ENCODE measurements at places on chromosomes 4 and X.

- peak; percentile 62 for DNase-seq
Observed at GRCh38 chrX:154019633-154020528, at the start of gene IRAK1. IRAK1 (minus strand) TSS chrX:154019902; CDS start chrX:154019812, 90 bp downstream.

DNA sequence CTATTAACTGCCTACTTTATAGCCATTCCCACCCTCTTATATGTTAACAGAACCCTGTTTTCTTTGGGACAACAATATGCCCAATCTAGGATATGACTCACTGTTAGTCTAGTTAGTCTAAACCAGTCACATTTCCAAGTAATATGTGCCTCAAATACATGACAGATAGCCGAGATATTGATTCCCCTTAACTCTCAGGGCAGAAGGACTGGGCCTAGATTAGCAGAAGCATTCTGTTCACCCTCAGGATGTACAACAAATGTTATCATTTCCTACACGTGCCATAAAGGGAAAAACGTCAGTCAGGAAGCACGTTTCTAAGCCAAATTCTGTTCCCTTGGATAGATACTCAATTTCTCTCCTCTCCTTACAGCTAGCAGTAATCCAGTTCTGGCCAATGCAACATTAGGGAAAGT lies 114.1 kb downstream of the SLC10A7 start:
- DNase-seq, result peak; percentile 1

GRCh38 chrX:3699821-3700381 lies 13.5 kb downstream of the PRKX start:
- DNase-seq, result no peak

DNA sequence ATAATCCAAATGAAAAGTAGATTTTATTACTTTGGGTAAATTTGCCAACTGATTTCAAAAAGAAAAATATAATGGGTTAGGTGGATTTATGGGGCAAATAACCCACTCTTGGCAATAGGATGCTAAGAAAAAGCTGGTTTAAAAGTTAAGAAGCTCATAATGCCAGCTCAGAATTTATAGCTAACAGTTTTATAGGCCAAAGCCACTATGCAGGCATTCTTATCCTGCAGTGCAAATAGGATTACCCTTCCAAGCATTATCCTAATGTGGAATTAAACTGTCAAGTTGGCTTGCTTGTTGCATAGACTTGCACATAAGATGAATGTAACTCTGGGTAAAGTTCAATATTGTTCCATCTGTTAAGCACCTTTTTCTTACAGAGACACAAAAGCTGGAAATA lies 703.0 kb downstream of the PCDH18 start:
- DNase-seq, result no peak

GRCh38 chr4:188822698-188823097 lies 683.5 kb downstream of the TRIML1 start:
- DNase-seq, result peak; percentile 41

DNA sequence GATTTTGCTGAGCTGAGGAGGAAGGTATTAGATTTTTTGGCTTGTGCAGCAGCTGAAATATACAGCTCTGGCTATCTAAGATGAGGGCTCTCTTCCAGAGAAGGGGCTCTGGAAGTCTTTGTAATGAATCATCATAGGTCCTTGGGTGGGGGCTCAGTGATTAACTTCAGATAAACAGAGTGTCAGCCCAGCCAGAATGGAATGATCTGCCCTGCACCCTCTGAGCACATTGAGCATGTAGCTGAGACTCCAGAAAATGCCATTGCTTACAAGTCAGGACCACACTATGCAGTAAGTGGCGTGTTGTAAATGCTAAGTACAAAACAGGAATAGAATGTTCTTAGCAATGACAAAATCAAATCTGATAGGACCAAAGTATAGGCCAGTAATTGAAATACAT lies 836.0 kb downstream of the PDHA2 start:
- no peak for DNase-seq

DNA sequence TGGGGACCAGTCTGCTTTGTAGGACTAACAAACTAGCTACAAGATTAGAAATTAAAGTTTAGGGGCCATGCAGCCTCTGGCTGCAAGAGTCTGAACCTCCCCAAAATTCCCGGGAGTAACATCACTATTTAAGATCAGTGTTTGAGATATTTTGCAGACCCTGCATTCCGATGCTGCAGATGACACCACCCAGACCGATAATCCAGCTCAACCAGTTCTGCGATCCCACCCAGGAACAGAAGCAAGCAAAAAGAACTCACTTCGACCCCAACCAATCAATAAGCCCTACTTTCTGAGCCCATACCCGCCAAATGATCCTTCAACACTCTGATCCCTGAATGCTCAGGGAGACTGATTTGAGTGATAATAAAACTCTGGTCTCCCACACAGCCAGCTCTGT lies 877.8 kb downstream of the FAT4 start:
- DNase-seq, result no peak

DNA sequence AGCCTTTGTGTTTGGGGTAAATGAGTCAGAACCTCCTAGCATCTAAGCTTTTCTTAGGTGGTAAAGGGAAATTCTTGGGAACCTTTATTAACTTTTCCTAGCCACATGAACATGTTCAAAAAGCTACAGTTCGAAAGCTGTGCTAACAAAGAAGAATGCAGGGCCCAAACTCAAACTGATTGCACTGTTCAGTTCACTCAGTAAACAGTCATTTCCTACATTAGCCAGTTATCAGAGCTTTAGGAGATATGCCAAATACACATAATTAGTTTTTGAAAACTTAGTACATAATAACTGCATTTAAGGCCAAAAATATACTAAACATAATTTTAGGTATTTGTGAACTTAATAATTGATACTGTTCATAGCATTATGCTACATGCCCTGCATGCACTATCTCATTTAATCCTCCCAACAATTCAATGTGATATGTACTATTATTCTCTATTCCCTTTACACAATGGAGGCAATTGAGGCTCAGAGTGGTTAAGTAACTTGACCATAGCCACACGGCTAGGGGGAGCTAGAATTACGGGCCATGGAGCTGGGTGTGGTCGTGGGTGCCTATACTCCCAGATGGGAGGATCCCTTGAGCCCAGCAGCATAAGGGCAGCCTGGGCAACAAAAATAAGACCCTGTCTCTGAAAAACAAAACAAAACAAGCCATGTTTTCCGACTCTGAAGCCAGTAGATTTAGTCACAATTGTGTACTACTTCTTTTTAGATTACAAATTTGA lies 43.9 kb upstream of the PDGFRA start:
- DNase-seq, result no peak

- no peak for DNase-seq
Observed at GRCh38 chr4:108107101-108107500, 61.6 kb downstream of the LEF1 start.

DNA sequence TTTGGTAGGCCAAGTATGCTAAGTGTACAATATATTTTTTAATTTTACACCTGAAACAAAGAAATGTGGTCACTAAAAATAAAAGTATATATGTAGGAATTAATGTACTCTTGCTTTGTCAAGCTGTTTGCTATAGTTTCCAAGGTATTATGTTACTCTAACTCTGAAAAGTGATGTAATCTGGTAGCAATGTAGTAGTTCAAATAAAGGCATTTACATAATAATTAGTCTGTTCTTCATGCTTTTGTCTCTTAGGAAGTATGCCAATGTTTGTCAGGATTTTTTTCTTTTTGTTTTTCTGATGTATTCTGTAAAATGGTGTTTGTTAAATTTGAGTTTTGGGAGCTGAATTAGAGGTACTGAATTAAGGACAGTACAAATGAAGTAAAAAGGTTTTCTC lies 89.5 kb downstream of the PLS3 start:
- DNase-seq, result no peak

DNA sequence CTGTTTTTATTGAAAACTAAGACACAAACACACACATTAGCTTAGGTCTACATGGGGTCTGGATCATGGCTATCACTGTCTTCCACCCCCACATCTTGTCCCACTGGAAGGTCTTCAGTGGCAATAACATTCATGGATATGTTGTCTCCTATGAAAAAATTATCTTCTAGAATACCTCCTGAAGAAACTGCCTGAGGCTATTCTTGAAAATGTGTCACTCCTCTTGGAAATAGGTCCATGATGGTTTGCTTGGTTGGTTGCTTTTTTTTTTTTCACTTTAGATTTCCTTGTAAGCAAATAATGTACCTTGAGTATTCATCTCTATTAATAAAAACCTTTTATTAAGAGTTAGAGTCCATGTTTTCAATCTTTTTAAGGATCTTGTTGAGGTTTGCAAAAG lies 195.3 kb upstream of the PDE5A start:
- DNase-seq, result no peak

GRCh38 chr4:6435010-6435409 lies 37.4 kb downstream of the PPP2R2C start:
- no peak for DNase-seq

DNA sequence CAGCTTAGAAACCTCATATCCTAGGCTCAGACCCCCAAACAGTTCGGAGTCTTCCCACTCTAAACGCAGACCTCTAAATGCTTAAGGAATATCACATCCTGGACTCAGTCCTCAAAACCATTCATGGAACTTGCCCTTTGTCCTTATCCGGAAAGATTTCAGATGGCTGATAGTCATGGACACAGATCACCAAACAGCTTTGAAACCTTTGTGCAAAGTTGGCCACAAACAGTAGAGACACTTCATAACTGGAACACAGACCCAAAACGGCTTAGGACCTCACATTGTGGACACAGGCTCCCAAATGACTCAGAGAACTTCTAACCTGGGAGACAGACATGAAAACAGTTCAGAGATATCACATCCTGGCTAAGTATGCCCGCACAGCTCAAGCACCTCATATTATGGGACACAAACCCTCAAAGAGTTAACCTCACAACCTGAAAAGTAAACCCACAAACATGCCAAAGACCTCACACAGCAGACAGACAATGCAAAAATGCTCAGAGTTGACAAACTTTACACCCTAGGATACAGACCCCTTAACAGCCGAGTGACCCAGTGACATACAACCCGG lies 15.5 kb downstream of the SUV39H1 start:
- DNase-seq, result no peak

- no peak for DNase-seq
Observed at GRCh38 chrX:155893521-155893920, 12.4 kb downstream of the VAMP7 start.

GRCh38 chr4:30208731-30209435 lies 511.3 kb upstream of the PCDH7 start:
- peak; percentile 44 for DNase-seq

DNA sequence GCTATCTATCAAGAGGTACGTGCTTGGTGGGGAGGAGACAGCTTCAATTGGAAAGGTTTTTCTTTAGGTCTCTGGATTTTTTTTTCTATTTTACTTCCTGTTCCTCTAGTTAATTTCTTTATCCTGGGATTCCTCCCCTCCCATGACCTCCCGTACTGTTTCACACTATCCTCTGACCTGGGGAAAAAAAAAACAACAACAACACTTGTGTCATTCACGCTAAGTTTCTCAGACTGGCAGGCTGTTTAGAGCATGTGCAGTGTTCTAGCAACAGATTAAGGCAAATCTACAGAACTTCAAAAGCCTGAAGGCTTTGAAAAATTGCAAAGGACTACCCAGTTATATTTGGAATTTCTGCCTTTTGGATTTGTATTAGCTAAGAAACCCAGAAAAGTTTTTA lies 358.4 kb downstream of the ARHGAP24 start:
- no peak for DNase-seq

- no peak for DNase-seq
Observed at GRCh38 chrX:47587091-47587891, 5.1 kb downstream of the TIMP1 start.

DNA sequence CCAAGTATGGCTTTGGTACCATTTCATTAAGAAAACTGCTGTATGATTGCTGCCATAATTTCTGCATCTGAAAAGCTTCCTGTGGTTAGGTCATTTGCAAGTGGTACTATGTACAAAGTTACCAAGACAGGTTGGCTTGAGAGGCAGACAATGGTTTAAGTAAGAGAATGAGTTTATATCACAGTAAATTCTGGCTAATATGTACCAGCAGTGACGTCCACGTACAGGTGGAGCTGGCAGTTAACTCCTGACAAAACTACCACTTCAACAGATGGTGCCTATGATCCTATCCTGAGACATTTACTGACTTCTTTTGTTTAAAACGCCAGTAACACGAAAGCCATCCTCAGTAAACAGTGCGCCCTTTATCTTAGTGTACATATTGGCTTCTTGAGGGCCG lies 198.4 kb downstream of the NR3C2 start:
- DNase-seq, result no peak

DNA sequence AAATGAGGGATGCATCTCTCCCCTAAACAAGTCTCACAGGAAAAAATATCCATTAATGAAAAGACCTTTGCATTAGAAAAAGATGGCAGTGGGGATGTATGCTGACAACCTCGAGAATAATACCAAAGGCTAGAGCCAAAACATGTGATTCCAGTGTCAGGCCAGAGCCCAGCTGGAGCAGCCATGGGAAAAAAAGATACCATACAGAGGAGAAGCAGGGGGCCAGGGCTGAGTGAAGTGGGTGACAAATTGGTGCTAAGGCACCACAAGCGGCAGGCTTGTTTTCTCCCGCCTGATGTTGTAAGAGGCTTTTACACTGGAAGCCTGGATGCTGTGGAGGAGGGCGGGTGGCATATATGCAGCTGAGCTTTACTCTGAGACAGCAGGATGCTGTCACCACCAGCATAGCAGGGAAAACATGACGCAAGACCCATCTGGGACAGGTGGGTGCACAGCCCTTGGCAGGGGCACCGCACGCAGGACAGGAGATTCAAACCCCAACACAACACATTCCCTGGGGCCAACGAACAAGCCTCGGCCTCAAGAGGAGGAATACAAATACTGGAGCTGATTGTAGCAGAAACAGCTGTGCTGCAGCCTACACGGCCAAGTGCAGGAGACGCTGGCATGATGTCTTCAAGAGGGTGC lies 91.9 kb downstream of the TSPAN5 start:
- no peak for DNase-seq

GRCh38 chr4:139901531-139902320 lies 236.1 kb downstream of the MGST2 start:
- no peak for DNase-seq

DNA sequence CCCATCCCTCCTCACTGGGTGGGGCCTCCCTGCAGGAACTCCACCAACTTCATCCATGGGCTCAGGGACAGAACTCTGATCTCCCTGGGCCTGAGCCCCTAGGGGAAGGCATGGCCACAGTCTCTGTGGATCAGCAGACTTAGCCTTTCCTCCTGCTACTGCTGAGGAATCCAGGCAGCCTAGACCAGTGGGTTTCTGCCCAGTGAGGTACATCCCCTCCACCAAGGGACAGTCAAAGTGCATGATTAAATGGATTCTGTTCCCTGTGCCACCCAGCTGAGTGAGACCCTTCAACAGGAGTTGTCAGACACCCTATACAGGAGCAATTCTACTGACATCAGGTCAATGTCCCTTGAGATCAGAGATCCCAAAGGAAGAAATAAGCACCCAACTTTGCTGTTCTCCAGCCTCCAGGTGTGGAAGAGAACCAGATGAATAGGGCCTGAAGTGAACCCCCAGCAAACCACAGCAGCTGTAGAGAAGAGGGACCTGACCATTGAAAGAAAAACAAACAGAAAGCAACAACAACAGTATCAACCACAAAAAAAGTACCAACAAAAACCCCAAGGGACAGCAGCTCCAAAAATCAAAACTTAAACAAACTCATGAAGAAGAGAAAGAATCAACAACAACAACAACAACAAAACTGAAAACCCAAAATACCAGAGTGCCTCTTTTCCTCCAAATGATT lies 84.8 kb downstream of the CHIC1 start:
- no peak for DNase-seq

- DNase-seq, result peak; percentile 2
Observed at GRCh38 chrX:147978931-147979330, 2.2 kb upstream of the FMR1NB start.

- DNase-seq, result no peak
Observed at GRCh38 chr4:156672492-156673305, 298.9 kb downstream of the PDGFC start.

- DNase-seq, result no peak
Observed at GRCh38 chr4:141330616-141331015, 109.9 kb downstream of the ZNF330 start.

GRCh38 chr4:183074288-183074990 lies 24.6 kb upstream of the WWC2 start:
- DNase-seq, result no peak
